ENCODE measurements at places on chromosomes 6 and 20.

- no peak for DNase-seq
Measured at GRCh38 chr6:157376706-157377230, 4.2 kb upstream of the ZDHHC14 start.

- no peak for DNase-seq
Measured at GRCh38 chr20:36794116-36794474, 20.5 kb upstream of the DSN1 start.

DNA sequence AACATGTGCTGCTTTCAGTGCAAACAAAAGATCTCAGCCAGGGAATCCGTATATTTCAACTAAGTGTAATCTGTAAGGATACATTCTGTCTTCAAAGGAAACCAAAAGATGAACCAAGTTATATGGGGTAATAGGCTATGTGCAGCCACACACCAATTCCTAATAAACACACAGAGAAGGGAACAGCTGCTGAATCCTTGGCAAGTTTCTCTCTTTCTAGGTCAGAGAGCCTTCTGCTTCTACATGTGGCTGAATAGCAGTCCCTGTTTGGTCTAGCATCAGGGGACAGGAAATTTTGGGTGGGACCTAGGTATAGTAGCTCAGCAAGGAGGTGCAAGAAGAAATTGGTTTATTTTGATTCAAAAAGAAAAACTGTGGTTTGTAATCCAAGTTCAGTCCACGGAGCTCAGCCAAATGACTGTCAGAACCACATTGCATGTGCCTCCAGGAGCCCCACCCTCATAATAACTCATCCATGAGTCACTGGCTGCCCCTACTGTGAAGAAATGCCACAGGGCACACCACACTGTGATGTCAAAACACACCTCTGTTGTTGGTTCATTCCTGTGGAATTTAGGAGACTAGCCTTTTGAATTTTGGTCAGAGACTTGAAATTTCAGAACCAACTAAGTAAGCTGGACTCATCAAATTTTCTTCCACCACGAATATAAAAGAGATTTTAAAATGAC is 21.1 kb downstream of the SPTLC3 start:
- DNase-seq: no peak

DNA sequence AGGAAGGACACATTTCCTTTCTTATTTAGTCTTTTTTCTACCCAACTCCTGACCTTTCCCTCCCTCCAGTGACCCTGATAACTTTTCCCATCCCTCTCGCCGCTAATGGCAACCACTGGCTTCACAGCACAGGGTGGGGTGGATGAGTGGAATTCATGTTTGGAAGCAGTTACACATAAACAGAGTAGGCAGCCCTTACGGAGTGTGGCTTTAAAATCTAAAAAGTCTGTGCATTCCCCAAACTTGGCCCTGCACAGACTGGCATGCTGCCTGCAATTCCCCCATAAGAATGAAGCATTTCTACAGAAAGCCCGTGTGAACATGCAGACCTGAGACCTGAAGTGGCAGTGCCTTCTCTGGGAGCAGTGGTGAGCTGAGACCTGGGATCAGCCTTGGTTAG is 275.9 kb upstream of the PRND start:
- DNase-seq: no peak

GRCh38 chr6:151098166-151098565 is 141.6 kb upstream of the AKAP12 start:
- DNase-seq: no peak

- no peak for DNase-seq
Measured at GRCh38 chr6:33621711-33622388, 728 bp downstream of the ITPR3 start.

DNA sequence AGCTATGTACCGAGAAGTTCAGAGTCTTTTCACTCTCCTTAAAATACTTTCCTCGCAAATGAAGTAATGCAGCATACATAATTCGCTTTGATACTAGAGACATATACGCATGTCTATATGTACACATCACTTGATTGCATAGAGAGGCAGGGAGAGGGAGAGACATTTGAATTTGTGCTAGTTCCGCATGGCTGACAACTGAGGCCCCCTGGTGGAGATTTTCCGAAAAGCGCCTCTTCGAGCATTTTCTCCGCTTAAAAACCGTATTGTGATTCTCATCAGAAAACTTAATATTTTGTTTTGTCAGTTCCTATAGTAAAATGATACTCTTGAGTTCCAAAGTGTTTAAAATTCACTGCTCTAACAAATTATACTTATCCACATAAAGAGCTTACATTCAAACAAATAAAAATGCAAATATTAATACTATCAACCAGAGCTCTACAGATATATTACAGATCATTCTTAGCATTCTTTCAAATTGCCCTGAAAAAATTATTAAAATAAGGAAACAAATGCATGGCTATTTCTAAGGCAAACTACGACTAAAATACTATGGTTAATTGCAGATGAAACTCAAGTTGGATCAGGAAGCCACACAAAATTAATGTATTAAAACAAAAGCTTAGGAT is 637 bp downstream of the MYLK4 start:
- peak; percentile 80 for DNase-seq
